ENCODE measurements at places on chromosomes 16 and 17. TPM values are rescaled to one million over a fixed set of nuclear protein-coding genes. Genes with fewer than 3 reads are reported as not detected.

EPX gene
- not detected for total RNA-seq

- H3K4me3 ChIP-seq, result no peak overlapping the region
- no peaks in the 10 kb centered on the region for H3K36me3 ChIP-seq
- H3K4me1 ChIP-seq, result no peaks in the 10 kb centered on the region
These were observed 10.8 kb upstream of the ANKS4B start for GRCh38 chr16:21222495-21223337.

GRCh38 chr16:86048221-86048620 lies 149.3 kb downstream of the IRF8 start:
- DNase-seq, result no peak
- no peaks in the 10 kb centered on the region for H3K27me3 ChIP-seq
- no peak overlapping the region for H3K4me3 ChIP-seq
- H3K4me1 ChIP-seq, result no peaks in the 10 kb centered on the region
- H3K36me3 ChIP-seq, result no peaks in the 10 kb centered on the region

GRCh38 chr17:811051-811784 lies 29.1 kb downstream of the MRM3 start:
- no peaks in the 10 kb centered on the region for H3K36me3 ChIP-seq
- no peaks in the 10 kb centered on the region for H3K4me1 ChIP-seq
- H3K4me3 ChIP-seq, result no peak overlapping the region
- no peak overlapping the region for H3K27ac ChIP-seq
- DNase-seq, result no peak

TEKT5 gene
- not detected for total RNA-seq

PLSCR3 gene
- 29.9 TPM for total RNA-seq

GRCh38 chr16:58271589-58271988 lies 23.2 kb downstream of the PRSS54 start:
- no peak overlapping the region for H3K27ac ChIP-seq
- no peaks in the 10 kb centered on the region for H3K4me1 ChIP-seq
- H3K4me3 ChIP-seq, result no peak overlapping the region

DNA sequence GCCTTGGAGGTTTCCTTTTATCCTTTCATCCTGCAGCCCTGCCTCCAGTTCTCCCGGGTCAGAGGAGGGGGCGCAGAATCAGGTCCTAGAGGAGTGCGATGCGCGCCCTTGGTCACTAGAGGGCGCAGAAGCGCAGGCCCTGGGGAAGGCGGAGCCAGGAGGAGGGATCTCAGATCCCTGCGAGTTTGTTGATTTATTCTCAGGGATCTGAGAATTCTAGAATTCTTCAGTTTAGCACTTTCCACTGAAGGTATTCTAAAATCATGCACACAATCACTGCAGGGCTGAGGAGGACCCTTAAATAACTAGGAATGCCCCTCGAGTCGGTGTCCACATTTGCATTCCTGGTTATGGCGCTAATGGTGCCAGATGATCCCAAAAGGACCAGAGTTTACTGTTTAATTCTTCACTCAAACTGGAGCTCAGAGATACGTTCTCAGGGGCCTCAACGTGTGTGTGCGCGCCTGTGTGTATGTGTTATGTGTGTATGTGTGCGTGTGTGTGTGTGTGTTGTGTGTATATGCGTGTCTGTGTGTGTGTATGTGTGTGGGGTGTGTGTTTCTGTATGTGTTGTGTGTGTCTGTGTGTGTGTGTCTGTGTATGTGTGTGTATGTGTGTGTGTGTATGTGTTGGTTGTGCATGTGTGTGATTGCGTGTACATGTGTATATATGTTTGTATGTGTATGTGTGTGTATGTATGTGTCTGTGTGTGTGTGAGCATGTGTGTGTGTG lies 6.9 kb upstream of the ELAC2 start:
- no peak overlapping the region for H3K27ac ChIP-seq
- DNase-seq, result no peak
- H3K36me3 ChIP-seq, result no peaks in the 10 kb centered on the region
- H3K4me3 ChIP-seq, result no peak overlapping the region
- H3K27me3 ChIP-seq, result no peaks in the 10 kb centered on the region
- peaks cover 8% of the 10 kb centered on the region for H3K4me1 ChIP-seq

- no peak overlapping the region for H3K4me3 ChIP-seq
- H3K27me3 ChIP-seq, result no peaks in the 10 kb centered on the region
- H3K36me3 ChIP-seq, result peaks cover 70% of the 10 kb centered on the region
- peak; percentile 53 for DNase-seq
- no peaks in the 10 kb centered on the region for H3K4me1 ChIP-seq
These were observed 37.9 kb downstream of the AMFR start for GRCh38 chr16:56387396-56387795.

IST1 gene
- total RNA-seq, result 173 TPM

P2RX5 gene
- 0.80 TPM for total RNA-seq

CIITA gene
- 7.8 TPM for total RNA-seq

- H3K4me1 ChIP-seq, result no peaks in the 10 kb centered on the region
- DNase-seq, result no peak
- no peak overlapping the region for H3K4me3 ChIP-seq
- no peak overlapping the region for H3K27ac ChIP-seq
These were observed 692.5 kb downstream of the WWOX start for GRCh38 chr16:78791926-78792325.

DNA sequence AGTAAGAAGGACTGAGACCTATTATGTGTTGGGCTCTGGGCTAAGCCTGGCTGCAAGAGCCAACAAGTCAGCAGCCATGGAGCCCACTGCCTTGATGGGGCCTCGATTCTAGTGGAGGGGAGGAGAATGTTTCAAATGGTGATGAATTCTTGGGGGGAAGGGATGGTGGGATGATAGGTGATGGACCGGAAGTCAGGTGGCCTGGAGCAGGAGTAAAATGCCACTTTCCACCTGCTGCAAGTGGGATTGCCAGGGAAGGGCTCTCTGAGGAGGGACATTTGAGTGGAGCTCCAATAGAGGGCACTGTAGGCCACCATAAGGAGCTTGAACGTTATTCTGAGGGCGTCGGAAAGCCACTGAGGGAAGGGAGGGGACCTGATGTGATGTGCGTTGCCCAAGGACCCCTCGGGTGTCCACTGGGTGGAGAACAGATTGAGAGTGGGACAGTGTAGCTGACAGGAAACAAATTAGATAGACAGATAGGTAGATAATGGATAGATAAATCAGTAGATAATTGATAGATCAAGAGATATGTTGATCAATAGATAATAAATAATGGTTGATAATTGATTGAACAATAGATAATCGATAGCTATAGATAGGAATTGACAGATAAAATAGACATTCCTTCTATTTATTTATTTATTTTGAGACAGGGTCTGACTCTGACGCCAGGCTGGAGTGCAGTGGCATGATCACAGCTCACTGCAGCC lies 18.2 kb upstream of the NXPH3 start:
- DNase-seq, result no peak
- H3K36me3 ChIP-seq, result no peaks in the 10 kb centered on the region
- no peak overlapping the region for H3K27ac ChIP-seq
- peaks cover 4% of the 10 kb centered on the region for H3K4me1 ChIP-seq

GRCh38 chr17:60496041-60496440 lies 30.0 kb downstream of the APPBP2 start:
- H3K4me3 ChIP-seq, result no peak overlapping the region
- no peaks in the 10 kb centered on the region for H3K27me3 ChIP-seq
- DNase-seq, result no peak
- peaks cover 3% of the 10 kb centered on the region for H3K4me1 ChIP-seq

KCNJ12 gene
- total RNA-seq, result 2.1 TPM

DNA sequence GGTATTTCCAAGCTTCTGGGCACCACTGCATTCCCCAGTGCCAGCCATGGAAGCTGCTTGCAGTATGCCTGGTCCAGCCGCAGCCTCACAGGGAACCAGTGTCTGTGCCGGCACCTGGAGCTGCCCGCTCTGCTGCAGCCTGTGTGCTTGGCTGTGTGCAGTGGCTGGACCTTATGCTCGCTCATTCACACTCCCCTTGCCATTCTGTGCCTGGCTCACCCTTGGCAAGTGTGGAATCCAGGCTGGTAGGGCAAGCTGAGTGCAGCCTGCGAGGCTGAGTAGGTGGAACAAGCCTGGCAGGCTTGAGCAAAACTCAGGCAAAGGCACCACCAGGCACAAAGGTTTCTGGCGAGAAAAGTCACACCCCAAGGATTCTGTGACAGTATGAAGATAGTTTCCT lies 144.0 kb downstream of the MYO1D start:
- H3K36me3 ChIP-seq, result no peaks in the 10 kb centered on the region
- DNase-seq, result no peak
- H3K27me3 ChIP-seq, result no peaks in the 10 kb centered on the region
- H3K27ac ChIP-seq, result no peak overlapping the region
- H3K4me3 ChIP-seq, result no peak overlapping the region

RAP1GAP2 gene
- total RNA-seq, result 13.1 TPM

DNA sequence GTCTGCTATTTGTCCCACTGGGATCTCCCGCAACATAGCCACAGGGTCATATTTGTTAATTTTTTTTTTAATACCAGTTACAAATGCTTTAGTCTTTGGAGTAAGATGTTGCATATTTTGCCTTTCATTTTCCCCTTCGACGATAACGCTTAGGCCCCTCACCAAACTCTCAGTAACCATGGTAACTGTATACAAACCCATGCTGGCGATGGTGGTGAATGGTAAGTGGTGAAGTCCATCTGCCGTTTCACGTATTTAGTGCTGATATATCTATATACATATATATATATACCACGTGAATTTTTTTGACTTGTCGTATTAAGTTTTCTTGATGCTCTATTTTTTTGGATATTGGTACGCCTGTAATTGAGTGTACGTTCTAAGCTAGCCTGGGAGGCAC lies 263.7 kb downstream of the RBFOX1 start:
- H3K27me3 ChIP-seq, result no peaks in the 10 kb centered on the region
- H3K36me3 ChIP-seq, result no peaks in the 10 kb centered on the region

GRCh38 chr17:73072219-73072962 lies 20.1 kb downstream of the SLC39A11 start:
- no peaks in the 10 kb centered on the region for H3K27me3 ChIP-seq
- H3K36me3 ChIP-seq, result peaks cover 4% of the 10 kb centered on the region
- H3K4me3 ChIP-seq, result no peak overlapping the region
- no peak for DNase-seq
- H3K4me1 ChIP-seq, result peaks cover 12% of the 10 kb centered on the region
- no peak overlapping the region for H3K27ac ChIP-seq

GRCh38 chr16:88468275-88469129 lies 15.4 kb downstream of the ZFPM1 start:
- DNase-seq, result no peak
- peaks cover 9% of the 10 kb centered on the region for H3K4me1 ChIP-seq
- no peaks in the 10 kb centered on the region for H3K36me3 ChIP-seq

GRCh38 chr16:54015147-54015546 lies 271.4 kb downstream of the IRX3 start:
- no peak overlapping the region for H3K4me3 ChIP-seq
- H3K27ac ChIP-seq, result no peak overlapping the region
- H3K27me3 ChIP-seq, result no peaks in the 10 kb centered on the region
- no peaks in the 10 kb centered on the region for H3K4me1 ChIP-seq
- no peaks in the 10 kb centered on the region for H3K36me3 ChIP-seq

- no peaks in the 10 kb centered on the region for H3K4me1 ChIP-seq
- H3K36me3 ChIP-seq, result no peaks in the 10 kb centered on the region
- no peaks in the 10 kb centered on the region for H3K27me3 ChIP-seq
- no peak overlapping the region for H3K4me3 ChIP-seq
- no peak for DNase-seq
- no peak overlapping the region for H3K27ac ChIP-seq
These were observed 1416.8 kb upstream of the GOT2 start for GRCh38 chr16:60150907-60151306.

GPRC5B gene
- total RNA-seq, result 14.1 TPM

MT1A gene
- total RNA-seq, result 21.3 TPM

GDPD3 gene
- total RNA-seq, result 2.5 TPM

- H3K36me3 ChIP-seq, result peaks cover 19% of the 10 kb centered on the region
- H3K27ac ChIP-seq, result peak overlapping the region; percentile 86
- H3K27me3 ChIP-seq, result no peaks in the 10 kb centered on the region
These were observed 206.7 kb downstream of the RPTOR start for GRCh38 chr17:80751070-80751945.

DDX28 gene
- total RNA-seq, result 10.1 TPM

- no peaks in the 10 kb centered on the region for H3K27me3 ChIP-seq
- H3K4me1 ChIP-seq, result peaks cover 12% of the 10 kb centered on the region
- H3K27ac ChIP-seq, result no peak overlapping the region
- peak overlapping the region; percentile 25 for H3K4me3 ChIP-seq
- no peak for DNase-seq
These were observed 11.2 kb downstream of the ENPP7 start for GRCh38 chr17:79741751-79742588.

GRCh38 chr17:44493339-44493738 lies 9.9 kb downstream of the GPATCH8 start:
- peaks cover 41% of the 10 kb centered on the region for H3K4me1 ChIP-seq
- no peak overlapping the region for H3K27ac ChIP-seq
- H3K27me3 ChIP-seq, result no peaks in the 10 kb centered on the region
- no peak for DNase-seq
- no peak overlapping the region for H3K4me3 ChIP-seq
- H3K36me3 ChIP-seq, result no peaks in the 10 kb centered on the region

SKAP1 gene
- 1.1 TPM for total RNA-seq

DNA sequence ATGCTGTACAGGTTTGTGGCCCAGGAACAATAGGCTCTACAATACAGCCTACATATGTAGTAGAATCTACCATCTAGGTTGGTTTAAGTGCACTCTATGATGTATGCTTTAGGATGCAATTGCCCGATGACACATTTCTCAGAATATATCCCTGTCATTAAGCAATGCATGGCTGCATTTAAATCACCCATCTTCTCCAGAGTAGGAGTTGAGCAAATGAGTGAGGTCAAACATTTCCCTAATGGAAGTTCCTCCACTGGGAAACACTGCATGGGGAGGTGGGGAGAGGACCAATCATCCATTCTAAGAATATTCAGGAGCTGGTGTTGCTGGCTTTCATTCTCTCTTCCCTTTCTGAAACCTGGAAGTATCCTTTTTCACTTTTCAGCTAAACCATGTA lies 2.0 kb upstream of the PCTP start:
- H3K4me3 ChIP-seq, result no peak overlapping the region
- H3K36me3 ChIP-seq, result no peaks in the 10 kb centered on the region
- no peaks in the 10 kb centered on the region for H3K27me3 ChIP-seq
- H3K4me1 ChIP-seq, result peaks cover 13% of the 10 kb centered on the region

DNA sequence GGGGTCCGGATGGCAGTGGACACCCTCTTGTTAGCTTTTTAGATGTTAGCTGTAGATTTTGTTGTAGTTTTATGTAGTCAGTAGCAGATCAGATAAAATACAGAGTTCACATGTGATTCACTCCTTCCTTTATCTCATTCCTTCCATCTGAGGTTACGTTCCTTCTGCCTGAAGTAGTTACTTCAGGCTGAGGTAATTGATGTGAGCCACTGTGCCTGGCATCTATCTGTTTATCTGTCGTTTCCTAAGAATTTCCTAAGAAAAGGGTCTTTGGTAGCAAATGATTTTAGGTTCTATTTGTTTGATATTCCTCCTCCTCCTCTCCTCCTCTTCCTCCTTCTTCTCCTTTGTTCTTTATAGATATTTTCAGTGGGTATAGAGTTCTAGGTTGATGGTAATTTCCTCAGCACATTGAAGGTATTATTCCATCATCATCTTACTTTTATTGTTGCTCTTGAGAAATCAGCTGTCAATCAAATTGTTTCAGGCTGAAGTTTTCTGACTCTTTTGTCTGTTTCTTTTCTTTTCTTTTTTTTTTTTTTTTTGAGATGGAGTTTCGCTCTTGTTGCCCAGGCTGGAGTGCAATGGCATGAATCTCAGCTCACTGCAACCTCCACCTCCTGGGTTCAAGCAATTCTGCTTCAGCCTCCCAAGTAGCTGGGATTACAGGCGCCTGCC lies 29.6 kb upstream of the FBXO47 start:
- H3K27me3 ChIP-seq, result no peaks in the 10 kb centered on the region
- H3K36me3 ChIP-seq, result no peaks in the 10 kb centered on the region
- no peak overlapping the region for H3K27ac ChIP-seq
- no peak for DNase-seq
- H3K4me1 ChIP-seq, result peaks cover 10% of the 10 kb centered on the region
- no peak overlapping the region for H3K4me3 ChIP-seq

CCL1 gene
- not detected for total RNA-seq

- no peaks in the 10 kb centered on the region for H3K4me1 ChIP-seq
- H3K36me3 ChIP-seq, result no peaks in the 10 kb centered on the region
- no peaks in the 10 kb centered on the region for H3K27me3 ChIP-seq
These were observed 96.8 kb upstream of the CA10 start for GRCh38 chr17:52255347-52255746.
